Activated CD4-positive, alpha-beta T cell treated with anti-CD3 and anti-CD28 coated beads, Interleukin-2, amount 50 U/mL, for 48 hours (primary cell): ENCODE measurements at places on chromosomes 5 and 9.

- DNase-seq, result peak; percentile 22
These were observed 10.8 kb upstream of the DCP2 start for GRCh38 chr5:112965733-112966306.

- DNase-seq, result no peak
These were observed 10.2 kb upstream of the SLC25A51 start for GRCh38 chr9:37914154-37914551.

DNA sequence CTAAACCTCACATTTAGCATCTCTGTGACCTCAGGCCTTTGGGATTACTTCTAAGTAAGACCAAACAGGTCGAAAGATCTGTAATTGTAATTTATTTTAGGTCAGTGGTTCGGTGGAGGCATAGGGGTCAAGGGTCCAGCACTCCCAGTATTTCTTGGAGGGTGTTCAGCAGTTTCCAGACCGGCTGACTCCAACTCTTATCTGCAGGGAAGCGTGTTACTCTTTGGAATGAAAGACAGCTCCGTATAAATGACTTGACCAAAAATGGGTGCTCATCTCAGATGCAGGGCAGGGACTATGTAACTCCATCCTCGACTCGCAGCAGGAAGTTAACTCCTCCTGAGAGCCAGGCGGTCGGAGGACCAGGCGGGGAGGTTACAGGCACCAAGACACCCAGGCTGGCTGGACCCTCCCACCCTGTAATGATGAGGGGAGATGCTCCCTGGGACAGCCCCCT lies 620 bp upstream of the VPS13A start:
- DNase-seq, result no peak

GRCh38 chr9:85118990-85119755 lies 449.6 kb downstream of the NTRK2 start:
- DNase-seq, result no peak

- no peak for DNase-seq
These were observed 1535.3 kb downstream of the EFNA5 start for GRCh38 chr5:106135473-106135872.

DNA sequence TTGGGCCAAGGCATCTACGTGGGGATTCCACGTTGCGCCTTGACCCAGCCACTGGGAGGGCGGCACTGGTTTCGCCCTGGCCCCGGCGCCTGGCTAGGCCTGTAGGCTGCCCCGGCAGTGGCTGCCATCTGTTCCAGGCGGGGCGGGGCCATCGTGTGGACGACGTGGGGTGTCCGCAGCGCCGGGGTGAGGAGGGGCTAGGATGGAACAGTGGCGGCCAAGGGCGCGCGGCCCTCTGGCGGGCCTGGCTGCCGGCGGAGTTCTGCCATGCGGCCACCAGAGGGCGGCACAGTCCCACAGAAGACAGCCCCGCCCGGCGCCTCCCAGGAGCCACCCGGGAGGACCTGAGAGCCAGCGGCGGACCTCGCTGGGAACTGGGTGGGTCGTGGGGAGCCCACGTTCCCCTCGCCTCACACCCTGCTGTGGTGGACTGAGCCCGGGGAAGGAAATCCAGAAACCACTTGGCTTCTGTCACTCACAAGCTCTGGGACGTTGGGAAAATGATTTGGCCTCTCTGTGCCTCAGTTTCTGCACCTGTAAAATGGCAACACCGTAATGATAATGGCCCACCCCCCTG lies 22.6 kb upstream of the RAPGEF1 start:
- peak; percentile 84 for DNase-seq

DNA sequence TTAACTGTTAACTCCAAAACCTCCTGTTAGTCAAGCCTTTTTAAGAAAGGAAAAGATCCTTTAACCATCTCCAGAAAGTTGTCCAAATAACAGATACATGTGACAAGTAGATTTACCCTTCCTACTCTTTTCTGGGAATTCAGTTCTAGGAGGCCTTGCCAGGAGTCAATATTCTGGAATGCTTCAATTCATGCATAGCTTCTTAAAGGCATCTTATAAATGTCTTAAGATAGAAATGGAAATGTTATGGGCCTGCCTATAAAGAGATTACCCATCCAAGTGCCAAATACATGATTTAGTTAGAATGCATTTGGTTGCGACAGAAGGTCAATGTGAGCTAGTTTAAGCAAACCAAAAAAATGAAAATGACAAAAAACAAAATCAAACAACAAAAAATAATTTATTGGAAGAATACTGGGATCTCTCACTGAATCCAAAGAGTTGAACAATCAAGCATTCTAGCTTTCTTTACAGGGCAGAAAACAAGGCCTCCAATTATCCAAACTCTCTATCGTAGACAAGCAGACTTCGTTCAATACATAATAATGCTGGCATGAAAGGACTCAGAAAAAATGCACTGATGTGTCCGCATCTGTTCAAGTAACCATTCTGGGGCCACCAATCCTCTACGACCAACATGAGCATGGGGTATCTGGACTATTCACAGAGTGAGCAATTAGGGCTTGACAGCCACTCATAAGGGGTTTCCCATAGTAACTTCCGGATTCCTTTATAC lies 188.6 kb downstream of the CTNND2 start:
- no peak for DNase-seq

DNA sequence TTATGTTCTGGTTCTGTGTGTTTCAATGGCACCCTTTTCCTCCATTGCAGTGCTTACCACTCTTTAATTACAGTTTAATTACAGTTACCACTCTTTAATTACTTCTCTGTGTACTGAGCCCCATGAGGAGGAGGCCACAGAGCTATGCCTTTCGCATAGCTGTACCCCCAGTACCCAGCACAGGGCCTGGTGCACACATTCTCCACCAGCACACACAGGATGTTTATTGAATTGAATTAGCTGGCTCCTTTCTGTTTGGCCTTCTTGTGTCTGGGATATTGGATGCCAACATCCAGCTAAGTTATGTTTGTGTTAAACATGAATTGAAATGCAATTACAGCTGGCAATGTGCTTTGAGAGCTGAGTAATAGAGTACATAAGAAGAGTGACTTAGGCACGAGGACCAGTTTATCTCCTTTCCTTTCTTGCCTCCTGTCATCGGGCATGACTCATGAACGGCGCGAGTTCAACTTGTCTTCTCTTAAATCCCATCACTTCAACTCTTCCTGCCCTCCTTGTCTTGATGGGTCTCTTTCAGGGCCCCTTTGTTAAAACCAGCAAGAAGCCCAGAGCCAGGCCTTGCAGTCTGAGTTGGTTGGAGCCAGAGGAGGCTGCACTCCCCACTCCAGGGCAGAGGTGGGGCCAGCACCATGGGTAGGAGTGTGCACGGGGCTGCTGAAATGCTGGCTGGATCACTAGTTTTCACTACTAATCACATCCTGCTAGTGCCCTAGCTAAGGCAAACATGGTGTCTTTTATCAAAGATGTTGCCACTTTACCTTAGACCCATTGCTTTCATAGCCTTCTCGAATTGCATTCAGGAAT lies 37.4 kb downstream of the MVB12B start:
- no peak for DNase-seq

GRCh38 chr5:2047341-2047927 lies 164.7 kb upstream of the IRX4 start:
- DNase-seq, result no peak

DNA sequence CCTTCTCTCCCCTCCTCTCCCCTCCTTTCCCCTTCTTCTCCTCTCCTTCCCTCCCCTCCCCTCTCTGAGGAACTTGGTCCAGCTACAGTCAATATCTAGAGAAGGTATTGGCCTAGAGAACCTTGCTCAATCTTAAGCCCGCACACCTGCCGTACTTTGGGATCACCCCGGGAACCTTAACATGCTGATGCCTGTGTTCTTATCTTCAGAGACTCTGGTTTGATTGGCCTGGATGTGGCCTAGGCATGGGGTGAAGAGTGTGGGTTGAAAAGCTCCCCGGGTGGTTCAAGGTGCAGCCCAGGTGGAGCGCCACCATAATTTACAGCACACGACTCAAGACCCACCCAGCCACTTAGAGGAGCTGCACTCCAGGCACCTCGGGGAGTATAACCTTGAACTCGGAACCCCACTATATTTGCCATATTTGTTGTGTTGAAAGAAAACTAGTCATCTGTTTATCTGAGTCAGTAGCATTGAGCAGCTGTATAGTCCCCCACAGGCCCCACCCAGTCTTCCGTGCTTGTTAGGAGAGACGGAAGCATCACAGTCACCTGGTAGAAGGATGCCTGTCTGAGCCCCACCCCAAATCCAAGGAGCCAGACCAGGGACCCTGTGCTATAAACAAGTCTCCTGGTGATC lies 14.4 kb upstream of the PHF19 start:
- DNase-seq, result peak; percentile 73

- no peak for DNase-seq
These were observed 5.8 kb downstream of the OCLN start for GRCh38 chr5:69498384-69498783.

DNA sequence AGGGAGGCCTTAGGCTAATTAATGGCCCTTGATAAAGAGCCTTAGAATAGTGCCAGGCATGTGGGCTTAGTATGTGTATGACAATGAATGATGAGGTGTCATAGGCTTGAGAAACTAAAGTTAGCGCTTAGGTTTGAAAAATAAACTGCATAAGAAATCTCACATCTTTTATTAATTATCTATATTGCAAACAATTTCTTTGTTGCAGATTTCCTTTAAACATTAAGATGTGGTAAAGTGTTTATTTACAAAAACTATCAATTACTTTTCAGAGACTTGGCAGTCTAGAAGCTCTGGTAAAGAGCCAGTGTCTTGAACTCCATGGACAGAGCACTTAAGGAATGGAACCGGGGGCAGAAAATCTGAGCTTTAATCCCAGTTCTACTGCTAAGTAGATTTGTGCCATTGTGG lies 23.1 kb downstream of the MAP1B start:
- DNase-seq, result no peak

DNA sequence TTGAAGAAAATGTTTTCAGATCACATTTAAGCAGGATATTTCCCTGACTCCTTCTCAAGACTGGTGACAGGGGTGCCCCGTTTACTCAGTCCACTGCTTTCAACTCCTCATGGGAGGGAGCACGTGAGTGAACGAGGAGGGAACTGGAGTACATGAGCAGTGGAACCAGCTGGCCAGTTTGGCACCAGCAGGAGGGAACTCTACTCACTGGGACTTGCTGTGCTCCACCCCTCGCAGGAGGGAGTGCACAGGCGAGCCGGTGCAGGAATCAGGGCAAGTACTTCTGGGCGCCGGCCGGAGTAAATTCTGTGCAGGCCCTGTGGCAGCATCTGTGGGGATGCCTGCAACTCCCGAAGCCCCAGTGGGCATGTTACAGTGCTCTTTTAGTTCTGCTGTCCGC lies 1941.1 kb upstream of the C9orf72 start:
- no peak for DNase-seq

DNA sequence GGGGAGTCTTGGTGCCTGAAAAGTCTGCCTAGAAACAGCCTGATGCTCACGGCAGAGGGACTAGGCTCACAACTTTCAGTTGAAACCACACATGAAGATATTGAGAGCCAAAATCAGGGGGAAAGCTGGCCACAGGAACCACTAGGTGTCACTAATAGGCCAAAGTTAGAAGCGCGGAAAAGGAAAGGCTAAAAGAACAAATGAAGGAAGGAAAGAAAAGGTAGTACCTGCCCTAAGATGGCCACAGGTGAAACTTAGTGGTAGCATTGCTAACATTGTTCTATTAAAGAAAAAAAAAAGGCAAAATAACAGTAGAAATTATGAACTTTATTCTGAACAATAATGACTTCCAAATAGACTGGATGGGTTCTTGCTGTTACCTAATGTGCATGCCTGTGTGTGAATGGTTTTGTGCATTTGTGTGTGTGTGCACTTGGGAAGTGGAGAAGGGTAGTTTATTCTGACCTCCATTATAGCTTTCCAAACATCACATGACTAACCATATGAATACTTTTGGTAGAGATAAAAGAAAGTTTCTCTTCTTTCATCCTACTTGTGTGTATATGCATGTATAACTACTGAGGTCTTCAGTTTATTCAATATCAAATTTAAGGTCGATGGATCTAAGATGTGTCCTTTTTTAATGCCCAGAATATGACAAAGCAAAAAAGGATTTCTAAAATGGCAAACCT lies 2.1 kb upstream of the RFESD start:
- DNase-seq, result peak; percentile 49

GRCh38 chr5:114660791-114661190 lies 298.9 kb downstream of the KCNN2 start:
- no peak for DNase-seq

DNA sequence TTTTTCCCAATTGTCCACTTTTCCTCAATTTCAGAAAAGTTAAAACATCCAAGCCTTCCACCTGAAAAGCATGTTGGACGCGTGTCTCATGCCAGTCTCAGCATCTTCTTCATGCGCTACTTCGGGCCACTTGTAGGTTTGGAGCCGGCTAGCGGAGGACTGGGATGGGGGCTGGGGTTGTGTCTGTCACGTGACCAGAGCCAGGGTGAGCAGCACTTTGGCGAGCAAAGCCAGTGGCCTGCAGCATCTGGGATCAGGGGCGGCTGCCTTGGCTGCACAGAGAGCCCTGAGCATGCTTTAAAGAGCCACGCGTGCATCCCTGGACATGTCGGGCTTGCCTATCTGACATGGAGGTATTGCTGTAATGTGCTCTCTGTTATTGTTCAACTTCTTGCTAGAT lies 41.2 kb downstream of the SLC6A3 start:
- DNase-seq, result no peak

GRCh38 chr5:162174358-162174974 lies 106.9 kb downstream of the GABRG2 start:
- no peak for DNase-seq

DNA sequence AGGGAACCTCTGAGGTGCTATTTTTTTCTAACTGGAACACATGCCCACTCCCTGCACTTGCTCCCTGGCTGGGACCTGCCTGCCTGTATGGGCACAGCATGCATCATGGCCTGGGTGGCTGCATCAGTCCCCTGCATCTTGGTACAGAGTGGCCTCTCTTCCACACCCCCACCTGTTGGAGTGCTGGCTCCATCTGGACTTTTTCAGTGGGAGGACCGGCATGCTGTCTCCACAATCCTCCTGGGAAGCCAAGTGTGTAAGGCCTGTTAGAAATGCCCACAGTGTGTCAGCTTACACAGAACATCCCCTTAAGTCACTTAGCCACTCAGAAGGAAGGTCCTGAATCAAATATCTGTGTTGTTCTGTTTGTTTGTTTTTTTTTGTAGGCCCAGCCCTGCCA lies 102.9 kb downstream of the MARCHF3 start:
- no peak for DNase-seq

- DNase-seq, result no peak
These were observed 182.1 kb downstream of the SNCAIP start for GRCh38 chr5:122494109-122494508.
